ENCODE measurements at places on chromosomes 5 and 9. TPM values are rescaled to one million over a fixed set of nuclear protein-coding genes. Genes with fewer than 3 reads are reported as not detected.

- no peaks in the 10 kb centered on the region for H3K36me3 ChIP-seq
- no peaks in the 10 kb centered on the region for H3K27me3 ChIP-seq
- peak; percentile 91 for DNase-seq
- peak overlapping the region; percentile 26 for H3K27ac ChIP-seq
These were observed 69.1 kb downstream of the ARRDC3 start for GRCh38 chr5:91313757-91314673.

RAB3C gene
- not detected for total RNA-seq

DNA sequence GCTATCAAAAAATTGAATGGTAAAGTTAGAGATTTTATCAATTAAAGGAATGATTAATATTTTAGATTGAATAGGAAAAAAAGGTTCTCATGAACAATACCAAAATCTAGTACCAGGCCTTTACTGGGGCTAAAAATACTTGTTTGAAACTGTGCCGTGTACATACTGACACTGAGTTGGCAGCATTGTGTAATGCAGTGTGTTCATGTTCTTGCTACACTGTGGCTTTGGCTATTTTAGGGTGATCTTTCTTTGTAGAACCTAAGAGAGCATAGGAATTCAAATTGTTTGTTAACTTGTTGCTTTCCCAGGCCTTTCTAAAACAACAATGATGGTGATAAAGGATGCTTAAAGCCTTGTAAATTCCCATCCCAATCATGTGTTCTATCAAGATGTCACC is 80.9 kb downstream of the KIF4B start:
- H3K27me3 ChIP-seq: no peaks in the 10 kb centered on the region
- no peaks in the 10 kb centered on the region for H3K36me3 ChIP-seq
- H3K4me1 ChIP-seq: no peaks in the 10 kb centered on the region
- no peak for DNase-seq
- H3K27ac ChIP-seq: no peak overlapping the region

- no peak for DNase-seq
- peaks cover 16% of the 10 kb centered on the region for H3K4me1 ChIP-seq
- H3K27ac ChIP-seq: no peak overlapping the region
- no peaks in the 10 kb centered on the region for H3K27me3 ChIP-seq
- no peaks in the 10 kb centered on the region for H3K36me3 ChIP-seq
These were observed 9.0 kb upstream of the DIPK1B start for GRCh38 chr9:136703276-136703860.

DNA sequence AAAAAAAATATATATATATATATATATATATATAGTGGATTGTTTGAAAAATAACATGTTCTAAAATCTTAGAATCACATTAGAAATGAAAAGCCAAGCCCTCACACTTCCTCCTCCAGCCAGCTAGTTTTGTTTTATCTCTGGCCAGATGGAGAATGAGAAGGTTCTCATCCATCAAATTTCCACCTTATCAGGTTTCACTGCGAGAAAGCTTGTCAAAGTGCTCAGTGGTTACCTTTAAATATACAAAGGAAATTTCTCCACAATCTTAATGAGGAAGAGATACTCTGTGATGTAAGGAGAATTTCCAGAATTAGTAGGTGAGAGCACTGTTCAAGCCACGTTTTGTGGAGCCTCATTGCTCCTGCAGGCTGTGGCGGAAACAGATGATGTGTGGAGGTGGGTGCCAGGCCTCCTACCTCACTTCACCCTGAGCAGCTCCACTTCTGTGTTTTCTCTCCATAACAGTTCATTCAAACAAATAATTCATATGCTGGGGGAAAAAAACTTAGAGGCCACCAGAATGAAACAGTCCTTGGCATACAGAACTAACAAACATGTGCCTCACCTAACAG is 71.9 kb downstream of the CDK5RAP2 start:
- peaks cover 58% of the 10 kb centered on the region for H3K36me3 ChIP-seq
- no peak overlapping the region for H3K27ac ChIP-seq
- H3K4me3 ChIP-seq: no peak overlapping the region
- DNase-seq: no peak
- no peaks in the 10 kb centered on the region for H3K4me1 ChIP-seq
